ENCODE measurements at places on chromosomes 1 and 21.

GRCh38 chr1:218468711-218469110 is 123.6 kb downstream of the TGFB2 start:
- DNase-seq, result no peak

- no peak for DNase-seq
Measured at GRCh38 chr21:45984584-45985095, 3.1 kb downstream of the COL6A1 start.

GRCh38 chr21:37507716-37508115 is 141.1 kb downstream of the DYRK1A start:
- DNase-seq, result no peak

DNA sequence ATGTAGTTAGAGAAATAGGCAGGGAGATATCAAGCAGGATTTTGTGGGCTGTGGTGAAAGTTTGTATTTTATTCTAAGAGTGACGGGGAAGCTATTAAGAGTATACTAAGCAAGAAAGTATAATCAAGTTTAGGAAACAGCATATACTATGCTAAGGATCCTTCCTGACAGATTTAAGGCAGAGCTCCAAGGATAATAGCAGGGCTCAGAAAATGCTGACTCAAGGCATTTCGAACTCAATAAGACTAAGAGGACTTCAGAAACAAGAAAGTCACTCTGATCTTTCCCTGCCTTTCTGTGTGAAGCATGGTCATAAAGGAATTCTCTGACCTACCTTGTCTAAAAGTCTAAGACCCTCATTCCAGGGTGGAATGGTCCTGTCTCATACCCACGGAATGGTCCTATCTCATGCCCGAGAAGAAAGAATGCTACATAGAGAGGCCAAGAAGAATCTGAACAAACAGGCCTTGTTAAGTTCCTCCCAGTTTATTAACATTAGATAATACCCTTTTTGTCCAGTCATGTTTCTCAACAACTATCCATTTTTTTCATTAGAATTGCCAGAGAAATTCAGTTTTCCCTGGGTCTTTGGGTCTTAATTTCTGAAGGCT is 59.1 kb downstream of the HFM1 start:
- no peak for DNase-seq

GRCh38 chr1:179107706-179108629 is 26.1 kb downstream of the TOR3A start:
- no peak for DNase-seq

GRCh38 chr1:209455661-209456358 is 127.7 kb upstream of the CAMK1G start:
- no peak for DNase-seq

- DNase-seq, result no peak
Measured at GRCh38 chr21:28410256-28410655, 582.4 kb downstream of the LTN1 start.

DNA sequence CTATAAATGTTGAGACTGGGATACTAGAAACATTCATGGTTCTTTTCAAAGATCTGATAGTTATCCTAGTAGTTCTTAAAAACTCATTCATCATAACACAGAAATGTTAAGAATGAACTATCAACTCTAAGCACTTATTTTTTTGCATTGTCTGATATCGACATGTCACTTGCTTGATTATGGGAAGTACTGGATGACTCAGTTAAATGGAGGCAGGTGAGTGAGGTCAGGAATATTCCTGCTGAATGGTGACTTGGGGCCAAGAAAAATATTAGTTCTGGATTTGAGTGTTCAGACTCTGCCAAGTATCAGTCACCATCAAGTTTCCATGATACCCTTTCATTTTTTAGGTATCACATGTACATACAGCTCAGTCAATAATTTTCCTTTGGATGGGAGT is 63.6 kb downstream of the NEK7 start:
- no peak for DNase-seq

DNA sequence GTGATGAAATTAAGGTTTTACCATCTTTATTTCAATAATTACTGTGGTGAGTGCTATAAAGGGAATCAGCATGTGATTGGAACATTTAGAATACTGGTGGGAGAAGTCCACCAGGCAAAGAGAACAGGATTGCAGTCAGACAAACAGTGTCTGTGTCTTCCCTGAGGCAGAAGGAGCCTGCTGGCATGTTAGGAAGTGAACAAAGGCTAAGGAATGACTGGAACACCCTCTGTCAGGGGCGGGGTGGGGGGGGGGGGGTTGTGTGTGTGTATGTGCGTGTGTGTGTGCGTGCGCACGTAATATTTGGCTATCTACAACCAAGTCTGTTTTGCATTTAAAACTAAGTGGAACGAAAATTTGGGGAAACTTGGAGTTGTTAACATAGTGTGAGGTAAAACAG is 30.2 kb downstream of the SRRM1 start:
- DNase-seq, result no peak

GRCh38 chr1:58779059-58779754 is 4.6 kb downstream of the JUN start:
- no peak for DNase-seq

DNA sequence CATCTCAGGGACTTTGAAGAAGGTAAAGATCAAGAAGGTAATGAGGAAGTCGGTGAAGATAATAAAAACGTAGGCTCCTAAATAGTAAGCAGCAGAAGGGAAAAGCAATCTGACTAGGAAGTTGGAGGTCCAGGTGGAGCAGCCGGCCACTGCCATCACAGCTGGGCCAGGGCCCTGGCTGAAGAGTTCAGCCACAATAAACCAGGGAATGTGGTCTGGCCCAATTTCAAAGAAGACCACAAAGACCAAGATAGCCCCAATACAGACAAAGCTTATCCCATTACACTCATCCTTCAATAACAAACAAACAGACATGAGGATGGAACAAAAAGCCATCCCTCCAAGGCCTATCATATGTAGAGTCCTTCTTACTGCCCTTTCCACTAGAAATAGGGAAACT is 18.4 kb upstream of the JAK1 start:
- no peak for DNase-seq

- no peak for DNase-seq
Measured at GRCh38 chr1:42335809-42336518, 929 bp upstream of the FOXJ3 start.

- peak; percentile 63 for DNase-seq
Measured at GRCh38 chr1:110606657-110607535, 738 bp upstream of the KCNA2 start.

- no peak for DNase-seq
Measured at GRCh38 chr1:203239526-203240305, 10.2 kb upstream of the CHIT1 start.

- DNase-seq, result no peak
Measured at GRCh38 chr1:167659450-167659849, 29.4 kb downstream of the RCSD1 start.

GRCh38 chr1:74463333-74463988 is 49.0 kb downstream of the LRRC53 start:
- DNase-seq, result no peak

- DNase-seq, result no peak
Measured at GRCh38 chr21:31870472-31871193, 2.2 kb upstream of the HUNK start.

GRCh38 chr1:205065666-205066065 is 18.6 kb downstream of the TMEM81 start:
- no peak for DNase-seq

- no peak for DNase-seq
Measured at GRCh38 chr1:24544239-24544638, 11.6 kb upstream of the NCMAP start.

GRCh38 chr21:26028183-26028582 is 142.4 kb downstream of the APP start:
- DNase-seq, result no peak

- DNase-seq, result peak; percentile 33
Measured at GRCh38 chr21:46168659-46169386, 13.4 kb upstream of the FTCD start.

GRCh38 chr1:223678841-223679240 is 13.3 kb upstream of the CAPN8 start:
- no peak for DNase-seq

DNA sequence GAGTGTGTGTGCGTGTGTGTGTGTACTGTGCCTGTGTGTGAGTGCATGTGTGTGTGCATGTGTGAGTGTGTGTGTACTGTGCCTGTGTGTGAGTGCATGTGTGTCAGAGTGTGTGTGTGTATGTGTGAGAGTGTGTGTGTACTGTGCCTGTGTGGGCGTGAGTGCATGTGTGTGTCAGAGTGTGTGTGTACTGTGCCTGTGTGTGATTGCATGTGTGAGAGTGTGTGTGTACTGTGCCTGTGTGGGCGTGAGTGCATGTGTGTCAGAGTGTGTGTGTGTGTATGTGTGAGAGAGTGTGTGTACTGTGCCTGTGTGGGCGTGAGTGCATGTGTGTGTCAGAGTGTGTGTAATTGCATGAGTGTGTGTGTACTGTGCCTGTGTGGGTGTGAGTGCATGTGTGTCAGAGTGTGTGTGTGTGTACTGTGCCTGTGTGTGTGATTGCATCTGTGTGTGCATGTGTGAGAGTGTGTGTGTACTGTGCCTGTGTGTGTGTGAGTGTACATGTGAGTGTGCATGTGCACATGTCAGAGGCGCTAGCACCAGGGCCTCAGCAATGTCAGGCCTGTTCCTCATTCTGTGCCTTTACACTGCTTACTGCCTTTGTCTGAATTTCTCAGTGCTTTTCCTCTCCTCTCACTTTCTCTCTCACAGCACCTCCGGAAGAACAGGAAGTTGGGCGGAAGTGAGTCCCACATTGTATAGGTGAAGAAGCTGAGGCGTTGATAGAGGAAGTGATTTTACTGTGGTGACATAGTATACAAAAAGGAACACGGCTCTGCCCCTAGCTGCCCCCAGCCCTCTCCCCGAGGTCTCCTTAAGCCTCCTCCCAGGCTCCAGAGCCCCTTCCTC is 4.9 kb downstream of the SLC5A9 start:
- DNase-seq, result no peak

DNA sequence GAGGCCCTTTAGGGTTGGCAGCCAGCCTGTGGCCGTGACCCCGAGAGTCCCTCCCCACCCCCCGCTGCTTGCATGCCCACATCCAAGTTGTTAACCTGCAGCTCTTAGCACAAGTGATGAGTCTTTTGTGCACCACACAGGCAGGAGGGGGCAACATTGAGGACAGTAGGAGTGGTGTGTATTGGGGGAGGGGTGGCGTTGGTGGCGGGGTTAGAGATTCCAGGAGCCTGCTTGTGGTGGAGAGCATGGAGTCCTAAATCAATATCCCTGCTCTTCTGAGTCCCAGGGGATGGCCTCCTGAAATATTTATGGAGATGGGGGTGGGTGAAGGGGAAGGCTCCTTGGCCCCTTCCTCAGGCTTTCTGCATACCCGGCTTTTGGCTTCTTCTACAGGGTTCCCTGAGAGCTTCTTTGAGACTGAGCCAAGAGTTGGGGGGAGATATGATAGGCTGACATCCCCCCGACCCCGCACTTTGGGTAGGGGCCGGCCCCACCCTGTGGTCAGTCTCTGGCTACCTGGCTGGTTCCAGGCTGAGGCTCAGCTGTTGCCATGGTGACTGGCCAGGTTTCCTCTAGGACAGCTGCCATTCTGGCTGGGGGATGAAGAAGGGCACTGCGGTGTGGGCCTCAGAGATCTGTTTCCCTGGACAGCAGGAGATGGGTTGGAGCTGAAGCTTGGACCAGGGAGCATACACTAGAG is 5.0 kb downstream of the CHRNB2 start:
- no peak for DNase-seq

DNA sequence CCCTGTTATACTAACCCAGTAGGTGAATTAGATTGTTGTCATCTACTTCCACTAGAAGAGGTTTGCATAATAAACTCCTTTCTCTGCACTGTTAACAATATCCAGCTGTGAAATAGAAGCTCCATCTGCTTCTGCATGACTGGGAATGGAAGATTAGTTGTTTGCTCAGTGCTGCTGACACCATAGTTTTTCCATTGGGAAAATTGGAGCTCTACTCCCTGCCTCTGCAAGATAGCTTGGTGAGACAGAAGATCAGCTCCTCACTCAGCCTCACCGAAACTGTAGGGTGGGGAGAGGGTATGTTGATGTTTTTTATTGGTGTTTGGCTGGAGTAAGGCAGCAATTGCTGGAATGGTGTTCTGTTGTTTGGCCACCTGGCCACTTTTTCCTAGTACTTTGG is 331.6 kb upstream of the ADAMTS5 start:
- DNase-seq, result no peak

GRCh38 chr1:67869233-67869632 is 36.0 kb upstream of the GNG12 start:
- no peak for DNase-seq

DNA sequence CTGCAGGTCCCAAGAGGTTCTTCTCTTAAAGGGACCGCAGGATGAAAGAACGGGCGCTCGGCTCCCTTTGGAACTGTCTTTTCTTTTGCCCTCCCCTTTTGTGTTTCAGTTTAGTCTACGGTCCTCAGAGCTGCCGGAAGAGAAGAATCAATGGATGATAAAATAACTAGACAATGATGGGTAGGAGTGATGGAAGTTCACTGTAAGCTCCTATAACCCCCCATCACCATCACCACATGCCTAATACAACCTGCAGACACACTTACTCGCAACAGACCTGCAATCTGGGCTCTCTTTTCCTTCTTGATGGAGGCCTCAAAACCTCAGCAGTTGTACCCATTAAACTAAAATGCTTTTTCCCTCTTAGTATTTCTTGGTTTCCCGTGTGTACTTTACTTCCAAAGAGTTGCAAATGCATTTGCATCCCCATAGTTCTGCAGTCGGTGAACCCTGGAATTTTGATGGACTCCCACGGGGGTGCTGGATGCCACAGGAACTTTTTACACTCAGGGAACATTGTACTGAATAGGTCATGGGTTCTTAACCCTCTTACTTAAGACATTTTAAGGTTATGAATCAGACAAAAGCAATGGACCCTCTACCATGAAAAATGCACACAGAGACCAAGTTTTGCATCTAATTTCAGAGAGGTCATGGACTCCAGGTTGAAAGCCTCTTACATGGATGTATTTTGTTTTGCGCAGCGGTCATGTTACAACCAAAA is 633 bp upstream of the RFX5 start:
- DNase-seq, result no peak

GRCh38 chr21:14675774-14676530 is 129.8 kb upstream of the SAMSN1 start:
- no peak for DNase-seq

DNA sequence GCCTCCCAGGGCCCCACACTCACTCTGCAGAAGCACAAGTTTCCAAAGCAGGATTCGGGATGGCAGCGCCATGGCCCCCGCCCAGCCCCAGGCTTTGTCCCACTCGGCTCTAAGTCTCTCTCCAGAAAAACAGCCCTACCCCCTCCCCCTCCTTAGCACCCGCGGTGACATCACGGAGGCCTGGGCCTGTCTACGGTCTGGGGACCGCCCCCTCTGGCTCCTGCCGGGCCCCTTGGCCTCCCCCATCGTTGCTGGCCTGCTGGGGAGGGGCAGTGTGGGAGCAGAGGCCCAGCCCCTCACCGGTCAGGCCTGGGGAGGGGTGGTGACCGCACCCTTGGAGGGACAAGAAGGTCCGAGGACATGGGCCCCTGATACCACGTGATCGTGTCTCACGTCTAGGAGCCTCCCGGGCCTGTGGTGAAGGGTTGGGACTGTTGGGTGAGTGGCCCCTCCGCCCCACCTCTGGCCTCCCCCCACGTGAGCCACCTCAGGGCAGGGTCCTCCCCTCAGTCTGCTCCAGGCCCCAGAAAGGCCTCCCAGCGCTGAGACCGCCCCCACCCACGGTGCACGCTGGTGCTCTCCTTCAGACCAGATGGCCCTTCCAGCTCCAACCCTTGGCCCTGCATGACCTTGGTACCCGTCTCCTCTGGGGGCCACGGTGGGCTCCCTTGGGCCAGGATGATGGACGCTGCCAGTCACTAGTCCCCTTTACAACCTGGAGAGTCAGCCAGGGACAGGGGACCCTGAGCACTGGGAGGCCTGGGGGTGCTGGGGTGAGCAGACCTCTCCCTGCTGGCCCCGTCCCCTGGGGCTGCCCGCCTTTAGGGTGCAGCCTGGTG is at the start of gene MXRA8:
TSS of gene MXRA8 (minus strand) at position 123 of the 839 bp plus-strand sequence. CDS start at position 72, 51 bp downstream.
- no peak for DNase-seq

GRCh38 chr1:95171270-95172245 is 54.4 kb downstream of the TLCD4 start:
- DNase-seq, result no peak
